ENCODE measurements at places on chromosomes 2 and 18.

GRCh38 chr2:132278267-132278666 is 116.5 kb upstream of the ANKRD30BL start:
- DNase-seq, result no peak

GRCh38 chr2:102618452-102619413 is 620 bp upstream of the SLC9A2 start:
- DNase-seq, result peak; percentile 27

DNA sequence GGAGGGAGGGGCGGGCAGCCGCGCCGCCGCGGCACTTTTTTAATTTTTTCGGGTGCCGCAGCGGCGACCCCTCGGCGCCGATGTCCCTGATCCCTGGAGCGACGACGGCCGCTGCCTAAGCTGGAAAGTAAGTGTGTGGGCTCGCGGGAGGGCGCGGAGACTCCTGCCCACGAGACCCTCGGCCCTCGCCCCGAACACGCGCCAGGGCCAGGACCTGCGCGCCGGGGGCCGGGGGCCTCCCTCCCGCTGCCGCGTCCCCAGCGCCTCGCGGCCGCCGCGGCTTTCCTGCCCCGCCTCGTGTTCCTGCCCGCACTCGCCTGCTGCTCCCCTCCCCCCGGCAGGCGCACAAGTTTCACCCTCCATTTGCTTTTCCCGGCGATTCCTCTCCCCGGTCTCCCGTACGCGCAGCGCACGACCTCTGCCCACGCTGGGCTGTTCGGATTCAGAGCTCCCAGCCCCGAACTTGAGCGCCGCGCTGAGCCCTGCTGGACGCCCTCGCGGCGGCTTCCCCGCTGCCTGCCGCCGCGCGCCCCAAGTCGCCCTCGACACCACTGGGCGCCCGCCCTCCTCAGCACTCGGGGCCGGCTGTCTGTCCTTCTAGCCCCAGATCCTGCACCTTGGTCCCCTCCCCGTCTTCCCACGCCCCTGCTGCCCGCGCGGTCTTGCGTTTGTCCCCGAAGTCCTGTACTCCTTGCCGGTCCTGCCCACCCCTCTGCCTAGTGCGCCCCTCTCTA is 507 bp downstream of the PKP4 start:
- DNase-seq, result peak; percentile 58

DNA sequence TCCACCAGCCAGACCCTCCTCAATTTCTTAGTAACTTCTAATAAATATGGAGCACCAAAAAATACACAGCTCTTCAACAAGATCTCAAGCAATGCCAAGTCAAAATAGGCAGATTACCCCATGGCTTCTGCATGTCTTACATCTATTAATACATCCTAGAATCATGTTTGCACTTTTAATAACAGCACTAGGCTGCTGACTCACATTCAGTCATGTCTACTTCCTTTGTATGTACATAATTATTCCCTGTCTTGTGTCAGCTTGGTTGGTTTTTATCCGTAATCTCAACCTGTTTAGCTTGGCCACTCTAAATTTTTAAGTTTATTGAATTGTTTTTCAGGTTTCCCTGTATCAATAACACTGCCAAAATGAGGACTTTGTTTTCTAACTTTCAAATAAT is 420.1 kb upstream of the ACVR2A start:
- DNase-seq, result no peak

- no peak for DNase-seq
These were observed 9.7 kb upstream of the KIF3C start for GRCh38 chr2:25991965-25992364.

GRCh38 chr2:9889812-9890261 is 46.6 kb downstream of the TAF1B start:
- DNase-seq, result no peak

DNA sequence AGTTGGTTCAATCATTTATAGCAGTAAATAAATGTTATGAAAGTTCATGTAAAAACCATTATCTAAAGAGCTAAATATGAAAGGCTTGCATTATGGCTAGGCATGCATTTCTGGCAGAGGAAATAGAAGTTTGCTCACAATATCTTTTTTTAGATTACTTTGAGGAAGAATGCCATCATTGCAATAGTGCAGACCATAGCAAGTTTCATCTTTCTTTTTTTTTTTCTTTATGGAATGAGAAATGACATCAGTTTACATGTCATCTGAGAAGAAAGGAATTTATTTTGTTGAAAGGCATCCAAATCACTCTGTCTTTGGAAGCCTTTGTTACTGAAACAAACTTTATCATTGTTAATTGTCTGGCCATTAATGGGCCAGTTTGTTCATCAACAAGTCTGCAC is 74.5 kb upstream of the NCKAP5 start:
- no peak for DNase-seq

DNA sequence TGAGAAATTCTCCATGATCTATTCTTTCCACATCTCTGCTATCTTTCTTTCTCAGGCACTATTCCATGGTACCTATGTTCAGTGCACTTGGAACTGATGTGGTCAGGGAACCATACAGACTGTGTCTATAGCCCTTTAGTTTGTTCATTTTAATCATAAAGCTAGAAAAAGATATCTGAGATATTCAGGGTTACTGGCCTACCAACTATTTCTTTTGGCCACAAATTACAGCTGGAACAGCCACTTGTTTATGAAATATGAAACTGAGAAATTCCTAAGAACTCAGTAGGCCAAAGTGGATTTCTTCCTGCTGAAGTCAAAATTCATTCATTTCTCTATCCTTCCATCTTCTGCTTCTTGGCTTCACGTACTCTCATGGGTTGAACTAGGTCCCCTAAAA is 22.8 kb upstream of the LYPD1 start:
- DNase-seq, result no peak

DNA sequence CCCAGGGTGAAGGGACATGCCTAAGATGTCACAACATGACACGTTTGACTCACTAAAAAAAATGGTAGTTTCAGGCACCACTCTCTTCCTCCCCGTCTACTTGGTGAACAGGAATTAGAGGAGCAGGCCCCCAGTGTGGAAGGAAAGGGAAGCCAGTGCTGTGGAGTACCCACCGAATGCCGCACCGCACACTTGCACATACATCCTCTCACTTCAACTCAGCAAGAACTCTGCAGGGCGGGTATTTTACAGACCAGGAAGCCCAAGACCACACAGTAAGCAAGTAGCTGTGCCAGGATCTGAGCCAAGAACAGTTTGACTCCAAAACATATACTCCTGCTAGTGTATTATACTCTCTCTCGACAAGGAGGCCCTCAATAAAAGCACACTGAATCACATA is 69.8 kb downstream of the BCL2 start:
- no peak for DNase-seq

GRCh38 chr2:234852035-234852434 is 99.8 kb upstream of the SH3BP4 start:
- no peak for DNase-seq

- DNase-seq, result no peak
These were observed 814.5 kb upstream of the LRATD1 start for GRCh38 chr2:13818002-13818401.
